ENCODE measurements at places on chromosomes 16 and 17. TPM values are rescaled to one million over a fixed set of nuclear protein-coding genes. Genes with fewer than 3 reads are reported as not detected.

GRCh38 chr17:9408868-9409829, 166.5 kb downstream of the STX8 start:
- H3K27ac ChIP-seq = no peak overlapping the region
- peaks cover 9% of the 10 kb centered on the region for H3K4me1 ChIP-seq
- H3K36me3 ChIP-seq = no peaks in the 10 kb centered on the region
- no peaks in the 10 kb centered on the region for H3K27me3 ChIP-seq

DNA sequence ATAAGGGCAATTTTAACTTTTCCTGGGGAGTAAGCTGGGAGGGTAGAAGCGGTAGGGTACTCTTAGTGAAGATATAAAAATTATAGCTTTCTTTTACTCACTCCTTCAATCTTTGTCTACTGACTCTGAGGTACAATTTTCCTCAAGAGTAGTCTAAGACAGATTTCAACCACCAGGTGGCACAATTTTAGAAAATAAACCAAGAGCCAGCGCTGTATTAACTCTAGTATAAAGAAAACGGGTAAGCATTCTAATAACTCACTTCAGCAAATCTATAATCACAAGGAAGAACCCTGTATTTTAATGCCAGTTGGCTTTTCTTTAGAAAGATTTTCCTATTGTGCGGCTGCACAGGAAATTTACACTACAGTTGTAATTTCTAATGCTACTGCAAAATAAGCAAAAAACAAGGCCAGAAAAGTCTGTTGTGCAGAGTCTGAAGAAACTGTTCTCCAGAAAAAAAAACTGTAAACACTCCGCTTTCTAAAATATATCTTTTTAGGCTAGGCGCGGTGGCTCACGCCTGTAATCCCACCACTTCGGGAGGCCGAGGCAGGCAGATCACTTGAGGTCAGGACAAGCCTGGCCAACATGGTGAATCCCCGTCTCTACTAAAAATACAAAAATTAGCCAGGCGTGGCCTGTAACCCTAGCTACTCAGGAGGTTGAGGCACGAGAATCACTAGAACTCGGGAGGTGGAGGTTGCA, 1.9 kb downstream of the CMC2 start:
- peaks cover 10% of the 10 kb centered on the region for H3K4me1 ChIP-seq
- no peak overlapping the region for H3K27ac ChIP-seq
- peak overlapping the region; percentile 99 for H3K4me3 ChIP-seq
- H3K27me3 ChIP-seq = no peaks in the 10 kb centered on the region
- DNase-seq = peak; percentile 77

DNA sequence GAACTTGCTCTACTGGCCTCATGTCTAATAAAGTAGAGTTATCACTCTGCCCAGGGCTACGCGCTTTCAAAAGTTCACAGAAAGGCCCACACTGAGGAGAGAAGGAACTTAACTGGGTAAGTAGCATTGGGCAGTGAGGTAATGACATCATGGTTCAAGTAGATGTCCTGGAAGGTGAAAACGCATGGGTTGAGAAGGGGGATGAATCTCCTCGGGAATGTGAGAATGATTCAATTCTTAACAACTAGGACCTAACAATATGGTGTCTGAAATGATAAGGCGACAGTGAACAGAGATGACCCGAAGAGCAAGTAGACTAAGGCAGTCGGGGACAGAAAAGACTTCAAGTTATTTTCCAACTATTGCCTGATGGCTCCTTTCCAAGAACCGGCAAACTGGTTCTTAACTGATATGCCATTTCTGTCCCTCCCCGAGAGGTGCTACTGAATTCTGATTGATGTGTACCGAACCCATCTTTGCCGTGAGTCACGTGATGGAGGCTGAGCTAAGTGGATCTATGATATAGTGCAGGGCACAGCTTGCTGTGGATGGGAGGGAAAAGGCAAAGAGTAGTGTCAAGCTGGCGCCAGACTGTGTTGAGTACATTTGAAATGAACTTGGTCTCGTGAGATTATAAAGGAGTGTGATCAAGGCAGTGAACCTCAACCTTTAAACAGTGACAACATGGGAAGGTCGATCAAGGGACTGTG, 44.1 kb downstream of the MARCHF10 start:
- H3K36me3 ChIP-seq = no peaks in the 10 kb centered on the region
- no peak for DNase-seq
- no peak overlapping the region for H3K4me3 ChIP-seq
- H3K27me3 ChIP-seq = no peaks in the 10 kb centered on the region
- no peak overlapping the region for H3K27ac ChIP-seq

MRPS23 gene
- 63.9 TPM for total RNA-seq

GOT2 gene
- total RNA-seq = 90.6 TPM

C17orf67 gene
- 2.3 TPM for total RNA-seq

DNA sequence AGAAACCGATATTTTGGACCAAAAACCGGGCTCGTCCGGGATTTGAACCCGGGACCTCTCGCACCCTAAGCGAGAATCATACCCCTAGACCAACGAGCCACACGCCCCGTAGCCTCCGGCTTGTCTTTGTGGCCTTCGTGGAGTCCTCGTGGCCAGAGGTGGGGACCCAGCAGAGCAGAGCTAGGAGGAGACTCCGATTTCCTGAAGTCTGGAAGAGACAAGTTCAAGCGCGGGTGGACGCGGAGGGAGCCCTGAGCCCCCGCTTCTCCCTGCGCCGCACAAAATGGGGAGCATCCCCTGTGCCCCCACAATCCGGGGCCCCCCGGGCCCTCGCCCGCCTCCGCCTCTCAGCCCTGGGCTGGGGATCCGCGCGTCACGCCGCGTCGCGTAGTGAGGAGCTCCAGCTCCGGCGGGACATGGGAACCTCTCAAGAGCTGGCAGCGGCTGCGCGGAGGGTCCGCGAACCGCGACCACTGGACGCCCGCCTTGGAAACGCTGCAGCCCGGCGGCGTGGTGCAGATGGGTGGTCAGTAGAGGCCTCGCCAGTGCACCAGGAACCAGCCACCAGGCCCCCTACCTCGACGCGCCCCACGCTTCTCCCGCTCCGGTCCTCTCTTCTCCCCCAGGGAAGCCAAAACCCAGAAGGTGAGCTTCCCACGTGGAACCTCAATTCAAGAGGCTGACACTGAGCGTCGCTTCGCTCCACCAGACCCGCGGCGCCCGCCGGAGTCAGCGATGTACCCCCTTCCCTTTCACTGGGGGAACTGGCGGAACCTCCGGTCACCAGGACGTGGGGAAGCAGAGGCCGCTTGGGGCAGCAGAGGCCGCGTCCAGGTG, 5.2 kb upstream of the OR1F1 start:
- no peaks in the 10 kb centered on the region for H3K27me3 ChIP-seq
- peak; percentile 52 for DNase-seq
- H3K4me1 ChIP-seq = no peaks in the 10 kb centered on the region
- H3K27ac ChIP-seq = no peak overlapping the region

ABCA8 gene
- 0.22 TPM for total RNA-seq

PPL gene
- total RNA-seq = 18.8 TPM

KRTAP4-3 gene
- not detected for total RNA-seq

Data from PC-3 (cell line).